ENCODE measurements at places on chromosomes 7 and 10.
A peak's percentile ranks its signal among the peaks of the same experiment; 100 is the strongest.

- no peak for ATAC-seq
Observed at GRCh38 chr10:89374713-89375141, 3.1 kb upstream of the IFIT1B start.

GRCh38 chr7:34365011-34365410 lies 293.0 kb upstream of the NPSR1 start:
- peak; percentile 39 for ATAC-seq

DNA sequence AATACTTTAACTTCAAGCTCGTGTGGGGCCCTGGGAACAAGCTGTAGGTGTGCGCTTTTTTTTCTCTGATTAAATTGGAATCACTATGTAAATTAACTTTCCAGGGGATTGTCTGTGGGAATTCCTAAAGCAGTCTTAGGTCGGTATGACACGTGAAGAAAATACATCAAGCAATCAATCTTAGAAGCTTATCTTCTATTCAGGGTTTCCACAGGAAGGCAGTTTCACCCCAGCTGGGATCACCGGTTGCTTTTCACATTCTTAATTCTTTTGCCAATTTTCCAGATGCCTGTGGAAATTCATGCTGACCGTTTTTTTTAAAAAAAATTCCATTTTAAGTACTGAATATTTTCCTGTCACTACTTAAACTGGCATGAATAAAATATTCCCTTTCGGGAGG lies 41.9 kb downstream of the CAMK1D start:
- ATAC-seq, result no peak

GRCh38 chr10:963186-963585 lies 25.0 kb upstream of the GTPBP4 start:
- ATAC-seq, result no peak

- ATAC-seq, result no peak
Observed at GRCh38 chr10:80068270-80068669, 10.2 kb upstream of the TMEM254 start.
